ENCODE measurements at places on chromosomes 13 and 19.

- no peak overlapping the region for H3K4me3 ChIP-seq
- H3K27ac ChIP-seq: no peak overlapping the region
- H3K27me3 ChIP-seq: peaks cover 11% of the 10 kb centered on the region
- H3K36me3 ChIP-seq: no peaks in the 10 kb centered on the region
These were observed 3.6 kb downstream of the GJA3 start for GRCh38 chr13:20157151-20157796.

DNA sequence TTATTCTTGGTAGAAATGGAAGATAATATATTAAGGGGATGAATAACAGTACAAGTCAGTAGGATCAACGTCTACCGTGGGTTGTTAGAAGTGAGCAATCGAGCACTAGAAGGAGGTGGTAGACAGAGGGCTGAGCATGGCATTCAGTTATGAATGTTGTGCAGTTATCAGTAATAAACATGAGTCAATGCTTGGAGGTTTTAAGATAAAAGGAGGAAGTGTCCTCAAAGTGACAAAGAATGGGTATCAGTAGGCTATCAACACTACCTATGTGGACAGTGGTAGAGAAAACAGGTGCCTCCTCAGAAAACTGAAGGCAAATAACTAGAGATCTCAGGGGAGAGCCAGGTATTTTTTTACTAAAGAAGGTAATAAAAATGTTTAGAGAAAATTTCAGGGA is 1607.0 kb downstream of the PCDH9 start:
- DNase-seq: no peak
- no peaks in the 10 kb centered on the region for H3K36me3 ChIP-seq
- no peaks in the 10 kb centered on the region for H3K27me3 ChIP-seq
- no peak overlapping the region for H3K27ac ChIP-seq

DNA sequence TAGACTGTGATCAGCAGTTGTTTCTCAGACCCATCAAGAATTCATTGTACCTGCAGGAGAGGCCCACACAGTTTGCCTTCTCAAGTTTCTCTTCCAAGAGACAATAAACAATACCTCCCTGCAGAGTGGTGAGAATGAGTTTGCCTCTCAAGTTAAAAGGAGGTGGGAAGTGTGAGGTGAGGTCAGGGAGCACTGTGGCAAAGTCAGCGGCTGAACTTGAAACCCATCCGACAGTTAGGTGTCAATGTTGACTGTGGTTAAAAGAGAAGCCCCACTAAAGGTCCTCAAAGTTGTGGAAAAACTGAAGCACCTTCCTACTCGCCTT is 72.9 kb upstream of the TSC22D1 start:
- no peak overlapping the region for H3K27ac ChIP-seq
- no peaks in the 10 kb centered on the region for H3K27me3 ChIP-seq
- no peak overlapping the region for H3K4me3 ChIP-seq
- no peaks in the 10 kb centered on the region for H3K4me1 ChIP-seq

DNA sequence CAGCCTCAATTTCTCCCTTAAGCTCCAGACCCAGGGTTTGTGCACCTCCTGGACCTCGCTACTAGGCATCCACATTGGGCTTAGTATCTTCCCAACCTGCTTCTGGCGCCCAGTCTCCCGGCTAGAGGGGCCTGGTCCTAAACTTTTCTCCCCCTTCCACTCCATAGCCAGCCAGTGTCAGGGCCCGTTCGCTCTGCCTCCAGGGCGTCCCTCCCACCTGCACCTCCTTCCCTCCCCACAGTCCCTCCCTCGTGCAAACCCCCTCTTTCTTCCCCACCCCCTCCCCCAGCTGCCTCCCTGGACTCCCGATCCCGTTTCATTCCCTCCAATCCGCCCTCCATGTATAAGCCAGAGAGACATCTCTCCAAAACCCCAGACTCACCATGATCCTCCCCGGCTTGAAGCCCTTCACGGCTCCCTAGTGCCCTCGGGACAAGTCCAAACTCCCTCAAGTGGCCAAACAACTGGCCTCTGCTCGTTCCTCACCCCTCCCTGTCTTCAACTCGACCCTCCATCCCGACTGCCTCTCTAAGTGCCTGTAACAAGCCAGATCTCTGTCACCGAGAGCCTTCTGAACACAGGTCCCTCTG is 997 bp upstream of the SAMD4B start:
- H3K27ac ChIP-seq: peak overlapping the region; percentile 78
- H3K27me3 ChIP-seq: no peaks in the 10 kb centered on the region
- peak overlapping the region; percentile 86 for H3K4me3 ChIP-seq
- peaks cover 65% of the 10 kb centered on the region for H3K4me1 ChIP-seq

DNA sequence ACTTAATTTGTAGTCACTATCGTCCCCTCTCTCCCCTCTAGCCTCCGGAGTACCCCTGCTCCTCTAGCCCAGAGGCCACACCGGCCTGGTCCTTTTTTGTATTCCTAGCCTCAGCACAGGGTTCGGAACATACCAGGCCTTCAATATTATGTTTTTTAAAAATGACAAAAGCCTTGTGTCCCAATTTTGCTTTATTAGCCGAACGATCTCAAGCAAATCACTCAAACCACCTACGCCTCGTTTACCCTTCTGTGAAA is 463 bp upstream of the POMP start:
- H3K4me1 ChIP-seq: peaks cover 40% of the 10 kb centered on the region
- H3K36me3 ChIP-seq: peaks cover 8% of the 10 kb centered on the region
- H3K27me3 ChIP-seq: no peaks in the 10 kb centered on the region
- DNase-seq: no peak

- no peaks in the 10 kb centered on the region for H3K4me1 ChIP-seq
- no peaks in the 10 kb centered on the region for H3K36me3 ChIP-seq
- no peak overlapping the region for H3K27ac ChIP-seq
- no peak for DNase-seq
- no peak overlapping the region for H3K4me3 ChIP-seq
These were observed 68.6 kb downstream of the UFM1 start for GRCh38 chr13:38418286-38418685.

- H3K4me3 ChIP-seq: no peak overlapping the region
- H3K27ac ChIP-seq: no peak overlapping the region
- no peaks in the 10 kb centered on the region for H3K27me3 ChIP-seq
- H3K36me3 ChIP-seq: no peaks in the 10 kb centered on the region
These were observed 29.3 kb downstream of the WDR88 start for GRCh38 chr19:33161201-33161600.

GRCh38 chr19:30677702-30678101 is 305.5 kb downstream of the ZNF536 start:
- H3K36me3 ChIP-seq: no peaks in the 10 kb centered on the region
- no peak for DNase-seq
- no peak overlapping the region for H3K27ac ChIP-seq
- no peak overlapping the region for H3K4me3 ChIP-seq

- H3K27ac ChIP-seq: no peak overlapping the region
- DNase-seq: no peak
- peaks cover 6% of the 10 kb centered on the region for H3K4me1 ChIP-seq
- no peaks in the 10 kb centered on the region for H3K27me3 ChIP-seq
These were observed 51.8 kb downstream of the CCDC70 start for GRCh38 chr13:51913421-51914136.

DNA sequence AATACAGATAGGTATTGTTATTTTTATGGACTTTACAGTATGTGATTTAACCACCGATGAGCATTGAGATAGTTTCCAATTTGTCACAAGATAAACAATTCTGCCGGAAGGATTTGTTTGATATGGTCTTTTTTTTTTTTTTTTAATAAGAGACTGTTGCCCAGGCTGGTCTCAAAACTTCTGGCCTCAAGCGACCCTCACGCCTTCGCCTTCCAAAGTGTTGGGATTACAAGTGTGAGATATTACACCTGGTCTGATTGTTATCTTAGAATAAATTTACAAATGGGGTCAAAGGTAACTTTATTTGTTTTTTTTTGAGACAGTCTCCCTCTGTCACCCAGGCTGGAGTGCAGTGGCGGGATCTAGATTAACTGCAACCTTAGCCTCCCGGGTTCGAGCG is 1.2 kb downstream of the GARRE1 start:
- peaks cover 40% of the 10 kb centered on the region for H3K4me1 ChIP-seq
- no peaks in the 10 kb centered on the region for H3K27me3 ChIP-seq
- DNase-seq: no peak
- H3K36me3 ChIP-seq: no peaks in the 10 kb centered on the region
- peak overlapping the region; percentile 67 for H3K27ac ChIP-seq
- H3K4me3 ChIP-seq: no peak overlapping the region

GRCh38 chr13:83906240-83906820 is 24.1 kb upstream of the SLITRK1 start:
- H3K4me3 ChIP-seq: no peak overlapping the region
- DNase-seq: no peak
- no peak overlapping the region for H3K27ac ChIP-seq
- H3K4me1 ChIP-seq: no peaks in the 10 kb centered on the region
- H3K36me3 ChIP-seq: no peaks in the 10 kb centered on the region

DNA sequence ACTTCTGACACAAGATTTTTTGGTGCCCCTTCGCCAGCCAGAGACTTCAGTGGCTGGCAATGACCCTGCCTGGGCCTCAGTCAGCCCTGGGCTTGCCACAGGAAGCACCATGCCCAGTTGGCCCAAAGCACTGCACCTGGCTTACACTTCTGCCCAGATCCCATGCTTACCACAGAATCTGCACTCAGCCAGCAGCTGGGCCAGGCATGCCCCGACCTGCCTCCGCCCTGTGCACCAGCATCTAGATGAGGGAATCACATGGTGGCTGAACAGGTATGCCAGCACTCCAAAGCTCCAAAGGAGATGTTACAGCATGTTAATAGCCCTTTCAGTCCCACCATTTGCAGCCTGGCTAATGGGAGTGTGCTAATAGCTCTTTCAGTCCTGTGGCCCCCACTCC is 690.9 kb downstream of the SLITRK6 start:
- H3K4me3 ChIP-seq: no peak overlapping the region
- no peaks in the 10 kb centered on the region for H3K4me1 ChIP-seq
- no peak overlapping the region for H3K27ac ChIP-seq
- H3K36me3 ChIP-seq: no peaks in the 10 kb centered on the region
- H3K27me3 ChIP-seq: no peaks in the 10 kb centered on the region

GRCh38 chr13:46088821-46089562 is 15.8 kb downstream of the CPB2 start:
- H3K36me3 ChIP-seq: no peaks in the 10 kb centered on the region
- no peak for DNase-seq
- no peak overlapping the region for H3K4me3 ChIP-seq
- no peaks in the 10 kb centered on the region for H3K27me3 ChIP-seq
- H3K4me1 ChIP-seq: no peaks in the 10 kb centered on the region
- H3K27ac ChIP-seq: no peak overlapping the region

DNA sequence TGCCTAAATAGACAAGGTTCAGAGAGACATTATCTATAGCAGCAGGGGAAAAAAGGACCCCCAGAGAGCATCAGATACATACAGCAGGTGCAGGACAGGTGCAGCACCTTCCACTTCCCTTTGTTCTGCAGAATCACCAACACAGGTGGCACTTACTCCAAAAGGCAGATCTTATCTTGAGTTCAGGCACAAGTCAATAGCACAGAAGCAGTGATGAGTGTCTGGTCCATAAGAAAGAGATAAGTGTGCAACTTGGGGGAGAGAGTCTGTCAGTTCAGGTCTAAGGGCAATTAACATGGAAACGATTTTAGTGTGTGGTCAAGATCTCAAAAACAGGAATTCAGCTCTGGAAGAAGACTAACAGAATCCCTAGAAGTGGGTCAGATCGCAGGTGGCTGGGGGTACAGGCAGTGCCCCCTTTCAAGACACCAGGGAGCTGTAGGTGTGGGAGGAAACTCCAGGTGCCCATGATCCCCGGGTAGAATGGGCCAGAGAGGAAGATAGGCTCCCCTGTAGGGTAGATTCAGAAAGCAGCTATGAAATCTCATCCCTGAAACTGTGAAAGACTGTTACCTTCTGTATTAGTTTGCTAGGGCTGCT is 40.6 kb downstream of the TNFSF11 start:
- no peak overlapping the region for H3K27ac ChIP-seq
- no peaks in the 10 kb centered on the region for H3K4me1 ChIP-seq
- no peak for DNase-seq
- no peaks in the 10 kb centered on the region for H3K36me3 ChIP-seq
